ENCODE measurements at places on chromosomes 6 and 20. TPM values are rescaled to one million over a fixed set of nuclear protein-coding genes. Genes with fewer than 3 reads are reported as not detected.

- no peak for DNase-seq
These were observed 349.4 kb upstream of the JARID2 start for GRCh38 chr6:14896475-14896874.

PTCRA gene
- not detected for total RNA-seq

SLC17A2 gene
- 0.50 TPM for total RNA-seq

- no peak for DNase-seq
These were observed 5.1 kb downstream of the FAM120B start for GRCh38 chr6:170311696-170312095.

RIPOR2 gene
- total RNA-seq = 126 TPM

DNA sequence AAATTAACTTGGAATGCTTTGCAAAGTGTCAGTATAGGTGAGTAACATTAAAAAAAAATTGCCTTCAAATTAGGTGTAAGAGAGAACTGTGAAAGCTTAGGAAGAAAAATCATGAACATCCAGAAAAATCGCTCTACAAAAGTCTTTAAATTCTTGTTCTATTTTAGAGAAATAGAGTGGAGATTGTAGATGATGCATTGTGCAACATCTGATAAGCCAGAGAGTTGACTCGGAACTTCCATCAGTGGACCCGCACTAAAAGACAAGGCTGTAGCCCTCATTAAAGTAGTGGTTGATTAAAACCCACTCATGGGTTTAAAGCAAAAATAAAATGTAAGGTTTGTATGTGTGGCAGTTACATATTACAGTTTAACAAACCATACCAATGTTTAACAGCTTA is 35.8 kb downstream of the MAP3K4 start:
- no peak for DNase-seq

AVP gene
- total RNA-seq = 0.45 TPM

DNA sequence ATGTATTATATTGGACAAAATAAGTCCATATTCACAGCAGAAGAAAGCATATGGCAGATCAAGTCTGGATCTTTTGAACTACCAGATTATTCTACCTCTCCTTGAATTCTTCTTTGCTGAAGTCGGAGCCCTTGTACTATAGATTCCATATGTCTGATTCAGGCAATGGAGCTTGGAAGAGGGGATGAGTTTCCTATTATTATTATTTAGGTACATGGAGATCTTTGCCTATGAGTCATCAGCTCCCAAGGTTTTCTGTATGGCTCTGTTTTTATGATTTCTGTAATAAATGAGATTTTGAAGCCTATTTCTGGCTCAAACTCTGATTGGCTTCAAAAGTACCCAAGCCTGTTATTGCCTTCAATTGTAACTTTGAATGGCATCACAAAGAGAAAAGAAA is 72.0 kb downstream of the OPRM1 start:
- DNase-seq = no peak

GRCh38 chr6:41656002-41656691 is 17.9 kb downstream of the MDFI start:
- no peak for DNase-seq

DNA sequence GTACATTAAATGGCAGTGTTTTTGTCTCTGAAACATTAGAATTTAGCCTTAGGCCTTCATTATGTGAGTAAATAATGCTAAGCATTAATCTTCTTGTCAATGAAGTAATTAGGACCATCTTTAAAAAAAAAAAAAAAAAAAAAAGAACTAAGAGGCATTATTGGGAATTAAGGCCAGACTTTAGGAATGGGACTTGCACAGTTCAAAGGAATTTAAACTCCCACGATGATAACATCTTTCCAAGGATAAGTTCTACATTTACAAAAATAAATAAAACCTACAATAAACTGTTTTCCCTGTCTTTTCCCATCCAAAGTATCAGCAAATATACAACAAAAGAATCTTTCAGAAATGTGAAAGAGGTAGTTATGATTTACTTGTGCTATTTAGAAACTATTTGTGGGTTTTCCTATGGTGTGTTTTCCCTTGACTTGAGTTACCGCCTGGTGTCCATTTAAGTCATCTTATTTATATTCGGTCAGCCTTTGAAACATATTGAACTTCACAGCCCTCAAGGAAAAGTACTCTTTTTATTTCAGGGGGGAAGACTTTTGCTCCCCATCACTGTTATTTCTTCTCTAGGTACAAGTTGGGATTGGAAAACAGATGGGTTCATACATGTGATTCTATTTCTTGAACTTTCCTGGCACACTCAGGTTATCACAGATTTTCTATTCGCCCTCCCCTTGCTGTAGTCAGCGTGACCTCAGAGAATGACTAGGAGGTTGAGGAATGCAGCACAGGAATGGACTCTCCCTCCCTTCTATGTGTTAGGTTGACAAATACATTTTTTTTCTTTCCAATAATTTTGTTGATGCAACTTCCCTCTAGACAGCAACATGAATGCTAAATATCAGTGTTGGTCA is 13.6 kb downstream of the STMND1 start:
- DNase-seq = no peak

GJA1 gene
- total RNA-seq = 0.16 TPM

BPIFB2 gene
- total RNA-seq = not detected

DNA sequence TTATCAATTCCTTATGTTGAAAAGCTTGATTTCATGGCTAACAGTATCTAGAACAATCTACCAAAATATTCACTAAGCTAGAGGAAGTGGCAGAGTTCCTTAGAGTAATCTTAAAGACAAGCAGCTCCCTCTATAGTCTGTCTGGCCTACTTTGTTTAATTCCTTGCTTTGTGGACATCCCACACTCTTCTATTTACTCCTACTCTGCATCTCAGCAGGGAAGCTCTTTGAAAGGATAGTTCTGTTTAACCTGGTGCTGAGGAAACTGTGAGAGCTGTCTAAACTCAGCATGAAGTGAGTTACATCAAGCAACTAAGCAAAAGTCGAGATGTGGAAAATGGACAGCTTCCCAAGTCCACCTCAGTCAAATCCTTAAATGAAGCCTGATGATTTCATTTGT is 4.3 kb downstream of the REV3L start:
- no peak for DNase-seq

DNA sequence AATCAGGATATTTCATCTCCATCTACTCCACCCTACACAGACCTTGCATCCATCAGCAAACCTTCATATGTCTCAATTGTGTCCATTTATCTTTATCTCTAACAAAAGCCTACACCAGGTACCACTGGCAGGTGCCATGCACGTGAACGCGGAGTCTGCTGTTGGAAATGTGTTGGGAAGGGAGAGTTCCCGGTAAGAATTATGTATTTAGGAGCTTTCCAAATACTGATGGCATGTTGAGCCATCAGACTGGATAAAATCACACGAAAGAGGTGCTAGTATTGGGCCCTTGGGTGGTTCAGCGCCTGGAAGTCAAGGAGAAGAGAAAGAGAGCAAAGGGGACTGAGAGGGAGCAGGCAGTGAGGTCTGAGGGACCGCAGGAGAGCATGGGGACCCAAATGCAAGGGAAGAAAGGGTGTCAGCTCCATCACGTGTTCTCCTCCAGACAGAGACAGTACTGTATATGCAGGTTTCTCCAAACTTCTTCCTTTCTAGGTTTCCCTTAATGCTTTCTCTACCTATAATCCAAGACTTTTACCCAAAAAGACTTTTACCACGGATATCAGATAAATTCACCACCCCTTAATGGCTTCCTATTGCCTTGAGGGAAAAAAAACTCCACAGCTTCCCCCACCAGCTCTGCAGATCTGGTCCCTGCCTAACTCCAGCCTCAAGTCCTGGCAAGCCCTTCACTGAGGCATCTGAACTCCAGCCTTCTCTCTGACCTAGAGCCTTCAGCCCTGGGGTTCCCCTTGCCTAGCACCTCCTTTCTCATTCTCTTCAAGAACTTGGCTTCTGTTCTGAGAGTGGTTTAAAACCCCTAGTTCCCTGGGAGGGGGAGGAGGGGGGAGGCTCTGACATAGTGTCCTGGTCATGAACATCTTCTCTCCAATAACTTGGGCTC is 4.8 kb upstream of the ZNF217 start:
- no peak for DNase-seq

CITED2 gene
- 14.5 TPM for total RNA-seq

DNA sequence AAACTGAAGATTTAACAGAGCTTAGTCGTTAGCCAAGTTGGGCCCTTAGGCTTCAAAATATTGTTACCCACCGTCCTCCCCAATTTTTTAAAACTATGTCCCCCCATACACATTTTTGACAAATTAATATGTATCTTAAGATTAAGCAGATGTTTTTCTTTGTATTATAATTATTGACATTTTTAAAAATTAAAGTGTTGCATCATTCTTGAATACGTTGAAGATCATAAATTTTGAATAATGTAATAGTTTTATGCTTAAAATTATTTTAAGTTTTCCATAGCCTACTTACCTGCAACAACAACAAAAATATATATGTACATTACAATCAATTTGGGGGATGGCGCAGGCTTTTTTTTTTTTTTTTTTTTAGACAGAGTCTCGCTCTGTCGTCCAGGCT is 8.2 kb upstream of the PRSS16 start:
- DNase-seq = no peak

VSTM2L gene
- 0.30 TPM for total RNA-seq

- DNase-seq = no peak
These were observed 231.0 kb upstream of the PRND start for GRCh38 chr20:4490606-4491280.

- no peak for DNase-seq
These were observed 361.6 kb upstream of the RUNX2 start for GRCh38 chr6:44966449-44967092.

WFDC12 gene
- not detected for total RNA-seq

TAAR8 gene
- not detected for total RNA-seq

- no peak for DNase-seq
These were observed 611 bp upstream of the TMEM217 start for GRCh38 chr6:37258405-37259105.

GRCh38 chr6:46234156-46234556 is 63.4 kb upstream of the ENPP5 start:
- DNase-seq = no peak

DPPA5 gene
- total RNA-seq = not detected

- no peak for DNase-seq
These were observed 114.1 kb downstream of the SCAF8 start for GRCh38 chr6:154847318-154847717.

ATRN gene
- total RNA-seq = 7.4 TPM

DNA sequence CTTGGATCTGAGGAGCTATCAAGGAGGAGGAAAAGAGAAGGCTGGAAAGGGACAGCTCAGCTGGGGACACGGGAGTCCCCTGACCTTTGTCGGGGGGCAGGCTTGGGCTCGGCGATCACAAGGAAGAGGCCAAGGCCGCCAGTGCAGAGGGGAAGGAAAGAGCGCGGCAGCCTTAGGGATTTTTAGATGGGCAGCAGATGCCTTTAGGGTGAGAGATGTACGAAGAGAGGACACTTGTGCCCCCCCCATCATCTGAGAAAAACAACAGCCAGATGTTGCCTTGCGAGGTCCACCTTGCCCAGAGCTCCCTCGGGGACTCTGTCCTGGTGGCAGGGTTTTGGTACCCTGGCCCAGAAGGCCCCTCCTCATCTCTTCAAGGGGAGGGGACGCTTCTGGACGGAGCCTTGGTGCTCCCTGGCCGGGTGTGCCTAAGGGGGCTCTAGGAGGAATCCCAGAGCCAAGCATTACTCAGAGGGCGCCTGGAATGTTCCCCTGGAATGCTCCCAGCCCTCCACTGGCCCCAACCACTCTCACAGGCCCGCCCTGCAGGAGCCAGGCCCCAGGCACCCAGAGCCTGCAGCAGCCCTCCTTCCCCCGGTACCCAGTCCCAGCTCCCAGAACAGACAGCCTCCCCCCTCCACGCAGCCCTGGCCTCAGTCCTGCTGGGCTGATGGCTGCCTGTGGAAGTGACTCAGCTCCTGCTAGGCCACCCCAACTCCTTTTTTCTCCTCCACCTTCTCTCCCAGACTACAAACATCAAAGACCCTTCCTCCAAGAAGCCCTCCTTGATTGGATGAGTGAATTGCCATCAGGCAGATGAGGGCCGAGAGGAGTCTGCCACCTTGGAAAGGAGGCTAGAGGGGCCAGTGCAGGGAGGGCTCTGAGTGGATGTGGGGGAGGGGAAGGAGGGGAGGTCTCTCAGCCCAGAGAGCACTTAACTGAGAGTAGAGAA is 1.8 kb downstream of the ADAM33 start:
- DNase-seq = no peak

DNA sequence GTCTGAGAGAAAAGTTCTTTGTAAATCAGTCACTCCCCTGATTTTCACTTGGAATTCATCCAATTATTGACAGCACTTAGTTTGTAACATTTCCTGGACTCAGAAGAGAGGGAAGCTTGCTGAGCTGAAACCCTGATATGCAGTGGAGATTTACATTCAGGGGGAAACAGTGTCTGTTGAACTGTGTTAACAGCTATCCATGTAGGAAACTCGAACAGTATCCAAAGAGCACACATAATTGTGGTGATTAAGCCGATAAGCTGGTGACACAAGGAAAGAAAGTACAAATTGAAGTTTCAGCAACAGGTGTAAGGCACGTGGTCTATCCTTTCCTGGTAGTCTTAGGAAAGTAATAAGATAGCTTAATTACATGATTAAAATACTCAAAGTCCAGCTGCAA is 78.1 kb upstream of the FLRT3 start:
- no peak for DNase-seq

MRPL2 gene
- total RNA-seq = 87.4 TPM

GRCh38 chr20:37749218-37749617 is 55.4 kb downstream of the CTNNBL1 start:
- no peak for DNase-seq

GRCh38 chr20:9808166-9808565 is 30.7 kb downstream of the PAK5 start:
- DNase-seq = no peak

DNA sequence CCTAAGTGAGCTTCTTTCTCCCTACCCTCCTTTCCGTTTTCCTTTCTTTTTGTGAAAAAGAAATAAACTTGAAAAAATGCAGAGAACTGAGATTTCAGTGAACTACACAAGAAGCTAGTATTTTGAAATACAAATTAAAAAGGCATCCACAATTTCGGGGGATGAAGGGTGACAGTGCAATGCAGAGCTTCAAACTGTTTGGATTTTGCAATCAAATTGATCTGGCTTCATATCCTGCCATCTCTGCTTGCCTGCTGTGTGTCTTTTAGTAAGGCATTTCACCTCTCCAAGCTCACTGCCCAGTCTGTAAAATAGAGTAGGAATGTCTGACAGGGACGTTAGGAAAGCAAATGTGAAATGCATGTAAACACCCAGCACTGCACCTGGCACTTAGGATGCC is 258.0 kb downstream of the HACE1 start:
- no peak for DNase-seq

GRCh38 chr20:15406072-15406471 is 1068.7 kb upstream of the FLRT3 start:
- DNase-seq = no peak

- no peak for DNase-seq
These were observed 236.1 kb downstream of the PACRG start for GRCh38 chr6:162963861-162964260.

GRCh38 chr6:40436685-40437604 is 150.2 kb downstream of the LRFN2 start:
- DNase-seq = no peak

DNA sequence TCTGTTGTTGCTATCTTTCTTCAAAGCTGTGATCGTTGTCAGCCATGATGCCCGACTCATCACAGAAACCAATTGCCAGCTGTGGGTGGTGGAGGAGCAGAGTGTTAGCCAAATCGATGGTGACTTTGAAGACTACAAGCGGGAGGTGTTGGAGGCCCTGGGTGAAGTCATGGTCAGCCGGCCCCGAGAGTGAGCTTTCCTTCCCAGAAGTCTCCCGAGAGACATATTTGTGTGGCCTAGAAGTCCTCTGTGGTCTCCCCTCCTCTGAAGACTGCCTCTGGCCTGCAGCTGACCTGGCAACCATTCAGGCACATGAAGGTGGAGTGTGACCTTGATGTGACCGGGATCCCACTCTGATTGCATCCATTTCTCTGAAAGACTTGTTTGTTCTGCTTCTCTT is 19.3 kb downstream of the ABCF1 start:
- no peak for DNase-seq
